ENCODE measurements at places on chromosomes 3 and 15. TPM values are rescaled to one million over a fixed set of nuclear protein-coding genes. Genes with fewer than 3 reads are reported as not detected.

Gene XCR1
- not detected for total RNA-seq

DNA sequence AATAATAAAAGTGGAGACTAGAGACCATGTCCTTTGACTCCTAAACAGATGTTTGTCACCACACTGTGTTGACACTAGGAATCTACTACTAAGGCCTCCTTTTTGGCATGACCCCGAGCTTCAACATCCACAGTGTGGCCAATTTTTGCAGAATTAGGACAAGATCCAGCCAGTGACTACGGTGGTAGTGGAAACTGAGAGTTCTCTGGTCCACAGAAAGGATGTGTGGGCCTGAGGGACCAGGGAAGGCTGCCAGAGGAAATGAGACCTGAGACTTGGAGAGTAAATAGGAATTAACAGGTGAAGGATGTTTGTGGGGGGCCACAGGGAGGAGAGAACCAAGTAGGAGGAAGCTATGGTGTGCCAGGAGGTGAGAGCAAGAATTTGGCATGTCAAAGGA, 122.7 kb downstream of the CHCHD6 start:
- DNase-seq: no peak

Gene SUCNR1
- total RNA-seq: 0.43 TPM

GRCh38 chr3:57133157-57133556, 32.0 kb downstream of the IL17RD start:
- DNase-seq: no peak

Gene SH2D7
- not detected for total RNA-seq
